ENCODE measurements at places on chromosomes 6 and 20. TPM values are rescaled to one million over a fixed set of nuclear protein-coding genes. Genes with fewer than 3 reads are reported as not detected.

MTFR2 gene
- 2.7 TPM for total RNA-seq

- no peaks in the 10 kb centered on the region for H3K36me3 ChIP-seq
- H3K27me3 ChIP-seq = no peaks in the 10 kb centered on the region
- H3K4me1 ChIP-seq = no peaks in the 10 kb centered on the region
- no peak for DNase-seq
- no peak overlapping the region for H3K27ac ChIP-seq
- no peak overlapping the region for H3K4me3 ChIP-seq
These were observed 244.7 kb upstream of the PRND start for GRCh38 chr20:4476903-4477500.

GRCh38 chr6:4670290-4670689, 105.9 kb upstream of the CDYL start:
- H3K4me3 ChIP-seq = no peak overlapping the region
- no peak overlapping the region for H3K27ac ChIP-seq
- H3K4me1 ChIP-seq = no peaks in the 10 kb centered on the region
- no peaks in the 10 kb centered on the region for H3K36me3 ChIP-seq

BTN1A1 gene
- not detected for total RNA-seq

DNA sequence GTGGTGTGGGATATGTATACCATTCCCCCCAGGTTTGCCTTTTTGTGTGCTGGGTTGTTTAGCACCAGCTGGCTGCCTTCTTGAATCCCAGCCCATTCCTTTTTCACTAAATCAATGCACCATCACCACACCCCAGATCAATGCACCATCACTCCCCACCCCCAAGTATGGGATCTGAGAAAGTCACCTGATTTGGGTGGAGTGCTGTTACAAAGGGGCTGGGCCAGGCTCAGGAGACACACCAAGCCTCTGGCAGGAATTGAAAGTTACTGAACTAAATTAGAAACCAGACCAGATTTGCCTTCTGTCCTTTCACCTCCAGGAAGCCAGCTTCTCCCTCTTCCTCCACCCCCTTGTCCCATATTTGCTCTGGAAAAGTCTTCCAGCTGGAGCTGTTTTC, 19.6 kb upstream of the PKHD1 start:
- H3K27ac ChIP-seq = no peak overlapping the region
- H3K36me3 ChIP-seq = no peaks in the 10 kb centered on the region
- no peaks in the 10 kb centered on the region for H3K27me3 ChIP-seq

BPI gene
- not detected for total RNA-seq

ZNF334 gene
- 8.2 TPM for total RNA-seq

IMPG1 gene
- not detected for total RNA-seq

DNA sequence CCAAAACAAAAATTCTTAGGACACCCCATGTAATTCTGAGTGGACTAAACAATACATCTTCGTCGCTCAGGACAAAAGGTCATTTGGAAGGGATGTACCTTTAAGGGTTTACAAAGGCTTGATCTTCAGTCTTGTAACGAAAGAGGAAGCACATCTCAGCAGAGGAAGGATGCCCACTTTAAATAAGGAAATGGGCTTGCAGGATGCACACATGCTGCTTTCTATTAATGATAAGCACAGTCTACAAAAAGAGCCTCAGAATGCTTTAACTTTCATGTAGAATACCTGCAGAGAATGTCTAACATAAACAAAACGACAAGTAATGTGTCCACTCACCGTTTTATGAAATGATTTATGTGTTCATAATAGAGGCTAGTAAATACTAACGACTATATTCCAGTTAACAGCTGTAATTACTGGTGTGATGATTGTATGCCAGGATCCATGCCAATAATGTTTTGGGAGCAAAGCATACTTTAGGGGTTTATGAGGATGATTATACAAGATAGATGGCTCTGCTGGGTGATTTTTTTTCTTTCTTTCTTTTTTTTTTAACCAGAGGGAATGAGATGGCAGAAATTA, 216.9 kb downstream of the GMDS start:
- no peak overlapping the region for H3K4me3 ChIP-seq
- H3K4me1 ChIP-seq = no peaks in the 10 kb centered on the region
- H3K27ac ChIP-seq = no peak overlapping the region

ADNP gene
- 51.7 TPM for total RNA-seq

- peaks cover 5% of the 10 kb centered on the region for H3K4me1 ChIP-seq
- H3K27me3 ChIP-seq = no peaks in the 10 kb centered on the region
- H3K36me3 ChIP-seq = no peaks in the 10 kb centered on the region
- no peak for DNase-seq
These were observed 205.7 kb upstream of the ARG1 start for GRCh38 chr6:131367206-131367873.

PTCRA gene
- not detected for total RNA-seq

GRCh38 chr20:24768201-24768636, 180.8 kb upstream of the CST7 start:
- H3K4me3 ChIP-seq = no peak overlapping the region
- H3K4me1 ChIP-seq = no peaks in the 10 kb centered on the region
- H3K36me3 ChIP-seq = no peaks in the 10 kb centered on the region
- no peak for DNase-seq
- no peak overlapping the region for H3K27ac ChIP-seq
- H3K27me3 ChIP-seq = no peaks in the 10 kb centered on the region

DNA sequence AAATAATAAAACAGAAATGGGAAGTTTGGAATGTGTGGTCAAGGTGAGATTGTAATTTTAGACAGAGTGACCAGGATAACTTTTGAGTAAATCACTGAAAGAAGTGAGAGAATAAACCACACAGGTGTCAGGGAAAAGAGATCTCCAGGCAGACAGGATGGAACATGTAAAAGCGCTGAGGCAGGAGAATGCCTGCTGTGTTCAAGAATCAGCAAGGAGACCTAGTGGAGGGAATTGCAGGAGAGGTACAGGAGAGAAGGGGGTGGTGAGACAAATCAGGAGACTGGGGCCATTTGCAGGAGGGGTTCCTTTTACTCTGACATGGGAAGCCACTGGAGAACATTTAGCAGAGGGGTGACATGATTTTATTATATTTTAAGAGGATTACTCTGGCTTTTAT, 456.7 kb downstream of the NKAIN2 start:
- no peaks in the 10 kb centered on the region for H3K36me3 ChIP-seq
- no peaks in the 10 kb centered on the region for H3K27me3 ChIP-seq
- no peak overlapping the region for H3K27ac ChIP-seq

MRPS10 gene
- 25.6 TPM for total RNA-seq

- DNase-seq = no peak
- no peaks in the 10 kb centered on the region for H3K36me3 ChIP-seq
- no peak overlapping the region for H3K27ac ChIP-seq
- no peaks in the 10 kb centered on the region for H3K27me3 ChIP-seq
These were observed 148.4 kb upstream of the EYA4 start for GRCh38 chr6:133092771-133093170.

- H3K4me1 ChIP-seq = peaks cover 6% of the 10 kb centered on the region
- H3K36me3 ChIP-seq = peaks cover 8% of the 10 kb centered on the region
- no peak for DNase-seq
- H3K4me3 ChIP-seq = no peak overlapping the region
These were observed 116.3 kb upstream of the SLC2A12 start for GRCh38 chr6:134168590-134169208.

MSH5 gene
- total RNA-seq = 13.4 TPM

DNA sequence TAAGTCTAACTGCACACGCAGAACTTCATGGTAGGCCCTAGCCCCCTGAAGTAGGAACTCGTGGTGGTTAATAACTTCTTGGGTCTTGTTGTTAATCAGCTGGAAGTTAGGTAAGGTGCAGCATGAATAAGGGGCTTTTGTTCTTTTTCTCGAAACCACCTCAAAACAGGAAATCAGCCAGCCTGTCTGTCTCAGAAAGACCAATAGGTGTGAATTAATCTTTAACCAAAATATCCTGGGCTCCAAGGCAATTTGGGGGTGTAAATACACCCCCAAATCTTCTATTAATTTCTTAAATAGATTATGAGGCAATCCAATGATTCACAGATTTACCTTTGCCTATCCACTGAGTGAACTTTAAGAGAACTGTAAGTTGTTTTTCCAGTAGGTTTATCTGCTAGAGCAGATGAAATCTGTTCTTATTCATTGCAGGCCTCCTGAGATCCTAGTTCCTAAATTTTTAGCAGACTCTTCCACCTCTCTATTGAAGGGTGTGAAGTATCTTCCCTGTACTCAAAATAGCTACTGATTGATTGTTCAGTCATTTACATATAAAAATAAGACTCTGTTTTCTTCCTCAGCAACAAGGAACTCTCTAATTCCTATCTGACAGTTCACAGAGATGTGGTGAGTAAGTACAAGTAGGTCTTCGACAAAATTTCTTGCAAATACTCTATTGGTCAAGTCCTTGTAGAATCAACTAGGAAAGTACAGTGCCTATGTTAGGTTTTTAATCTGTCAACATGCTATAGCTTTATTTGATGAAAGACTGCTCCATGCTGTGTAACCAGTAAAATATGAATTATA, 427.1 kb upstream of the NOX3 start:
- no peaks in the 10 kb centered on the region for H3K36me3 ChIP-seq
- DNase-seq = no peak
- no peaks in the 10 kb centered on the region for H3K4me1 ChIP-seq
- no peaks in the 10 kb centered on the region for H3K27me3 ChIP-seq

DNA sequence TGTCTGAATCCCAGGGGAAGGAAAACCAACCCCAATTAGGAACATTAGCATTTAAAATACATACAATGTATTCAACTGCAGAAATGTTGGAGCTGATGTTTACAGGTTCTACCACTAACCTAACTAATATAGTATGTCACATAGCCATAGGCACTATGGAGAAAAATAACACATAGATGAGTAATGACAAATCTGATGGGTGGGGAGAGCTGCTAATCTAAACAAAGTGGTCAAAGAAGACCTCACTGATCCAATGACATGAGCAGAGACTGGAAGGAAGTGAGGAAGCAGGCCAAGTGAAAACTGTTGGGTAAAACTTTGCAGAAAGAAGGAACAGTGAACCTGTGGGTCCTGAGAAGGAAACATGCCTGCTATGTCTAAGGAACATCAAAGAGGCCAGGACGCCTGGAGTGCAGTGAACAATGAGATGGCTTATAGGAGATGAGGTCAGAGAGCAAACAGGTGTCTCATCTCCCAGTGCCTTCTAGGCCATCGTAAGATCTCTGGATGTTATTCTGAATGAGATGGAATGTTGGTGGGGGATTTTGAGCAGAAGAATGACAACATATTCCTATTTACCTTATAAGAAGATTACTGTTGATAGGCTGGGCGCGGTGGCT, 135.7 kb downstream of the ALDH8A1 start:
- H3K4me3 ChIP-seq = no peak overlapping the region
- no peaks in the 10 kb centered on the region for H3K27me3 ChIP-seq
- H3K27ac ChIP-seq = no peak overlapping the region
- H3K4me1 ChIP-seq = no peaks in the 10 kb centered on the region

DNA sequence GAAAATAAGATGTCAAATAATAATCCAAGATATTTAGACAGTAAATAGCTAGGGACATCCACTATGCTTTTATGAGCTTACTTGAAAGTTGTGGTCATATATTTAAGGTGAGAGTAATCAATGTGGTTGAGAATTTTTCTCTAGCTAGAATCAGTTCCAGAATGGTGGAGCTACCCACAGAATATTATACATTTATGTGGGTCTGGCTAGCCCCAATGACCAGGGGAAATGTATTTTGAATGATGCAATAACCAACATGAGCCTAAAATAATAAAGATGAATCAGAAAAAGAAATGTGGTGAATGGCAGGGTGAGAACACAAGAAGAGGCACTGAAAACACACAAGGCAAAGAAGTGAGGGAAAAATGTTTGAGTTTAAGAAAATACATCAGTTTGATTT, 325.7 kb downstream of the TBC1D32 start:
- no peaks in the 10 kb centered on the region for H3K4me1 ChIP-seq
- no peak overlapping the region for H3K27ac ChIP-seq
- H3K4me3 ChIP-seq = no peak overlapping the region
- H3K36me3 ChIP-seq = no peaks in the 10 kb centered on the region
- DNase-seq = no peak

GRCh38 chr20:18973529-18974173, 160.1 kb downstream of the SCP2D1 start:
- H3K27me3 ChIP-seq = no peaks in the 10 kb centered on the region
- H3K27ac ChIP-seq = peak overlapping the region; percentile 52
- no peak overlapping the region for H3K4me3 ChIP-seq
- no peak for DNase-seq

DNA sequence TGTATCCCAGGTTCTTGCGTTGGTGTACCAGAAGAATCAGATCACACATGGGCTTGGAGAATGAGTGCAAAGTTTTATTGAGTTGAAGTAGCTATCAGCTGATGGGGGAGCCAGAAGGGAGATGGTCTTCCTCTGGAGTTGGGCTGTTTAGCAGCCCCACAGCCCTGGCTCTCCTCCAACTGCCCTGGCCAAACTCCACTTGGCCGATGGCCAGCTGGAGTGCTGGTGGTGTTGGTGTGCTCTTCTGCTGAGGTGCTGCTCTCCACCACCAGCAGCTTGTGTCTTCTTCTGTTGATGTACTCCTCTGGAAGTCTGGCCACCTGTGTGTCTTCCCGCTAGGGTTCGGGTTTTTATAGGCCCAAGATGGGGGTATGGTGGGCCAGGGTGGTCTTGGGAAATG, 172.8 kb downstream of the TINAG start:
- H3K27ac ChIP-seq = no peak overlapping the region
- H3K27me3 ChIP-seq = no peaks in the 10 kb centered on the region
- H3K36me3 ChIP-seq = no peaks in the 10 kb centered on the region
- no peak for DNase-seq

PNPLA1 gene
- not detected for total RNA-seq

Data from breast epithelium (tissue), 4 donors.